ENCODE measurements at places on chromosomes 3 and 15. TPM values are rescaled to one million over a fixed set of nuclear protein-coding genes. Genes with fewer than 3 reads are reported as not detected.

DNA sequence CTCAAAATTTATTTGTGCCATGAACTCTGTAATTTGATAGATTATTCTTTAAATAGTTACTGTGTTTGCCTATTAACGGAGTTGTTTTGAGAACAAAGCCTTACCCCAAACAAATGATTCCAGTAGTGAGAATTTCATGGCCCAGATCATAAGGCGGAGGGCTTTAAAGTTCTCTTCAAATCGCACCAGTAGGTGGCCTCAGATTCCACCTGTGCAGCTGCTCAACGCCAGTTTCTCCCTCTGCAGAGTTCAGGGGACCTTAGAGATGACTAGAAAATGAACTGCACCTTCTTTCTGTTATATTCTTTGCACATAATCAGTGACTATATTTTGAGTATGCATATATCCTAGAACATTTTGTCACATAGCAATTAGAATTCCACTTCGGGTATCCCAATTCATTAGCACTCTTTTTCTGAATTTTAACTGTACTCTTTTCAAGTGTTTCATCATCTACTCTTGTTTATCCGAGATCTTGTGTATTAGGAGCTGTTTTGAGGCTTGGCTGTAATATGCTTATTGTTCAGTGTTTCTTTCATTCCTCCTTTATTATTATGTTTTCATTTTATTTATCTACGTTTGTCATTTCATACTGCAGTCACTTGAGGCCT is 232.6 kb upstream of the CHRM5 start:
- no peak for DNase-seq

DNA sequence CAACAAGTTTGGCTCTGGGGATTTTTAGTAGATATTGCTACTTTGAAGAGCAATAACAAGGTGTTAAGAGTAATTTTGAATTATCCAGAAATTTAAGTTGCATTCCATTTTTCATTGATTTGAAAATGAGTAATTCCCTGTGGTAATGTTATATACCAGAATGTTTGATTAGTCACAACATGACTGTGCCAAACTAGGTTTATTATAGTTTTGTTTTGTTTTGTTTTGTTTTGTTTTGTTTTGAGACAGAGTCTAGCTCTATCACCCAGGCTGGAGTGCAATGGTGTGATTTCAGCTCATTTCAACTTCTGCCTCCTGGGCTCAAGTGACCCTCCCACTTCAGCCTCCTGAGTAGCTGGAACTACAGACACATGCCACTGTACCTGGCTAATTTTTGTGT is 40.7 kb downstream of the CNOT10 start:
- DNase-seq = no peak

DNA sequence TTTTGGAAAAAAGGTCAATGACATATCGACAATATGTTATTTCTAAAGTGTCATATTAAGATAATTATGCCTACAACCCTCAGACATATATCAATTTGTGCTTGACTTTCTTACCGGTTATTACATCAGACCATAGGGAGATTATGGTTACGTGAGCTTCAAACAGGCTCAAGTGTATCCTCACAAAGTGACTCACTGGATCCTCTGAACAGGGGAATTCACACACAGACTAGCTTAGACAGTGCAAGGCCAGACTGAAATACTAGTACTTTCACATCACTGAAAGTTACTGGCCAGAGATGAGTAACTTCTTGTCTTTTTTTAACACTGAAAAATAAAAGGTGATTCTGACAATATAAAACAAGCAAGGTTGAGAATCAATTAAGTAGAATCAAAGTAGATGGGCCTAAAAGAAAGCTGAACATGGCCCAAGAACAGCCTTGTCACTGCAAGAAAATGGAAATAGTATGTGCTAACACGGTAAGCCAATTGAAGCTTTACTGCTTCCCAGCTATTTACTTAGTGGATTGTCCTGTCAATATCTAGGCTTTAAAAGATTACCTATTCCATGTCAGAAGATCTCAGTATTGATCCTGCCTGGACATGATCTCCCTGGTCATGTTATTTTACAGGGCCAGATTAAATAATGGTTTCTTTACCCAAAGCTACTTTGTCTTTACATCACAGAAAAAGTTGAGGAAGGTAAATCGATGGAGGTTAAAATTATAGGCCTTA is 848.6 kb downstream of the ROBO1 start:
- DNase-seq = peak; percentile 18

- no peak for DNase-seq
These were observed 161.3 kb downstream of the ABHD5 start for GRCh38 chr3:43852066-43852465.

DNA sequence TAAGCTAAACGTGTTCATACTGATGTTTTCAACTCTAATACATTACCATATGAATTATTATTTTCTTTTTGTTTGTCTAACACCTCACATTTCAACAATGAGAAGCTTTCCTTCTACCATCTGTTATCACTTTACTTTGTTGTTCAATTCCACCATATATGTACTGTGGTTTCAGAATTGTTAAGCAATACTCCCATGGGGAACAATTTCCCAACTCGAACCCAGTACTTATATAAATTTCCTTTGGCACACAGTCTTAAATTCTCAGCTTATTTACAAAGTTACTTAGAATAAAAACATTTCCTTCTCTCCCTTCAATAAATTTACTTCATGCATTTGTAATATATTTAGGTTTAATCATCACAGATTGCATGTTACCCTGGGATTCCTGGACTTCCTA is 1764.4 kb downstream of the OTOL1 start:
- no peak for DNase-seq

Gene HAPLN3
- total RNA-seq = 5.4 TPM

All from NCI-H460 (cell line).